ENCODE measurements at places on chromosomes 5 and 9.

- DNase-seq: no peak
Observed at GRCh38 chr5:57280853-57281252, 107.0 kb downstream of the GPBP1 start.

DNA sequence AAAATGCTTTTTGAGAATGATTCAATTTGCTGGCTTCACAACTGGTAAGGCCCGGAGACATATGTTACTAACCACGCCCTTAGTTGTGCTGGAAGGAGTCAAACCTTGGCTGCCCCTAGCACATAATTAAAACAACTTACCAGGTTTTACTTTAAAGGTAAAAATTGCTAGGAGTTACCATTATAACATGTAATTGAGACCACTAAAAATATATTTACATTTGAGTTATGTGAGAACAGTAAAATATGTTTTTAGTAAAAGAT, 435.6 kb upstream of the CDH9 start:
- DNase-seq: no peak

DNA sequence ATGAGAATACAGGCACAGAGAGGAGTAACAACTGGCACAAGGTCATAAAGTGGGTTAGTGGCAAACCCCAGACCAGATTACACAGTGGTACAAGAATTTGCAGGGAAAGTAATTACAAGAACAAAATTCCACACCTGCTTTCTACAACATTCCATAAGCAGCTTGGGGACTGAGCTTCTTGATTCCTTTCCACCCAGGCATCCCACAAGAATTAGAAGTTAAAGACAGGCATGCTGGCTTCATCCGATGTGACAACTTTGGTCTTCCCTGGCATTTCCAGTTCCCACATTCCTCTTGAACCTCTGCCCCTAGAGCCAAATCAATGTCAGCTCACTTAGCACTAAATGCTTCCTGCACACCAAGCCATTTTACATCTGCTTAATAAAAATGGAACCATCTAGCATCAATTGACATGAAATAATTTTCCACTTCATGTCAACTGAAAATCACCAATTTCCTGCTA, 435.8 kb upstream of the PAPPA start:
- no peak for DNase-seq

GRCh38 chr9:120891884-120892747, 15.1 kb upstream of the PHF19 start:
- DNase-seq: no peak

GRCh38 chr5:144232285-144232684, 61.6 kb downstream of the KCTD16 start:
- no peak for DNase-seq

GRCh38 chr9:9846557-9846956, 766.2 kb downstream of the PTPRD start:
- no peak for DNase-seq

GRCh38 chr5:123207081-123207537, 118.1 kb downstream of the PRDM6 start:
- no peak for DNase-seq

DNA sequence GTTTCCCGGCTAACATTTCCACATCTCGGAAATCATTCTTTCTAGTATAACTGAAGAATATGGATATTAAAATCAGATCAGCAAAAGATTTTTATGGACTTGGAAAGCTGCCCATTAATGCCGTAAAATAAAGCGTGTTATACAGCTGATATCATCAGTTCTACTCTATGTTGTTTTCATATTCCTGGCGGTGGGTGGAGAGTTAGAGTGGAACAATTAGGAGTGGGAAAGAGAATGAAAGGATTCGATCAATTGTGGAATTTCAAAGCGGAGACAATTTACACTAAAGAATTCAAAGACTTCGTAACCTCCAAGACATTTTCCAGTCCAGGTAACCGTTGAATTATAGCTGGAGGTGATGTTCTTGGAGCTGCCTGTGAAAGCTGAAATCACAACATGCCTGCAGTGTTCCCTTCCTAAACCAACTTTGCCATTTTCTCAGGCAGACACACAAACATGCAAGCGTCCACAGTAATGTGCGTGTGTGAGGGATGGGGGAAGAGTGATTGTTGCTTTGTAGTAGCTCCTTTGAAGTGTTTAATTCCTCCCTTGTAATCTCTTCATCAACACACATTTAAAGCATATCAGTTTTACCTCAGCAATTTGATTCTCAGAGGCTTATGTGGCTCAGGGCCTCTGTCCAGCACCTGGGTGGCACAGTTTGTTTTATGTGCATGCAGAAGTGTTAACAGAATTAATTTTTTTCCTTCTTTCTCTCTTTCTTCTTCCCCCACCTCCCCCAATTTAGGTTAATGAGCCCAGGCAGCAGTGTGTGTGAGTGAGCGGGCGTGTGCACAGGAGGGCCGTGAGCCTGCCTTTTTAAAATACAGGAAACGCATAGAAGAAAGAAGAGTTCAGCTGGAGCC, 544.1 kb downstream of the RAB3C start:
- DNase-seq: no peak

- no peak for DNase-seq
Observed at GRCh38 chr9:15298362-15298761, 8.7 kb downstream of the TTC39B start.

DNA sequence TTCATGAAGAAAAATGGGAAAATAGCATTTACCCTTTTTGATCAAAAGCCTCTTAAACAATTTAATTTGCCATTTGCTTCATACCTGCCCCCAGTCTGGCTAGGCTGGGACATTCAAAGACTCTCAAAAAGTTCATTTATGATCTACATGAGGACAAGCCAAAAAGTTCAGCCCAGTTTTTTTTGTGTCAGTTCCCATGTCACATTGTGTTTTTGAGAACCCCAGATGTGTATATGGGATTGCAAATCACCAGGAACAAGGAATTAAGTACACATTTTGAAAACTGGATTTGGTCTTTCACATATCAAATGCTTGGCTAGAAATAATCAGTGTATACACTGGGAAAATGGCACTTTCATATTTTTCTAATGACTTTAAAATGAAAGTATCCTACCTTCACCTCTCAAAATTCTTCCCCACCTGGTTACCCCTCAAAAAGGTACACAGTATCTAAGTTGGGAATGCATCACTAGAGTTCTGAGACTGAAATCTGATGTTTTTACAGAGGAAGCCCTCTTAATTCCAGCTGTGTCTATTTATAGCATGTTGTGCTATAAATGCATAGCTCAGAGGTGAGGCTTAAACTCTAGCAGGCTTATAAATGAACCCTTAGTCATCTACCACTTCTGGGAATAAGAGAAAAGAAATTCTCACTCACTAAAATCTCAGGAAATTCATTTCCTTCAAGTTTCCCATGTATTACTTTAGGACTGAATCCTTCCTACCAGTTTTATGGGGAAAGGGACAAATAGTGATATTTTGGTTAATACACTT, 9.3 kb downstream of the STOM start:
- no peak for DNase-seq

GRCh38 chr5:176817369-176817840, 7.0 kb downstream of the UNC5A start:
- DNase-seq: no peak

DNA sequence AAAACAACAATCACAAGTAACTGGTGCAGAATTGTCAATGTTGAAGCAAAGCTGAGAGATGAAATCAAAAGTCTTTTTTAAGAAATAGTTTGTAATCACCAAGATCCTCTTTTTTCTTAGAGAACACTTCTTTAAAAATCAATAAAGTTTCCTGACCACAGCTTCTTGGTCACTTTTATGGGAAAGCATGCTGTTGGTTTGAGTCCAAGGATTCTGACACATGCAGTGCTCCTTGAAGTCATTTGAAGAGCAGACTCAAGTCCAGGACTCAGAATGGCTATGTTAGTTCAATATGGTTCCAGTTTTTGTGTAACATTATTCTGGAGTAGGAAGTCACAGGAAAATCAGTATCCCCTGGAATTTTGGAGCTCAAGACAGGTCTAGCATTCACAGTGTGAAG, 480.6 kb downstream of the NR2F1-AS1 start:
- DNase-seq: no peak

GRCh38 chr5:34914671-34915138, 599 bp downstream of the RAD1 start:
- no peak for DNase-seq

- no peak for DNase-seq
Observed at GRCh38 chr9:14466828-14467227, 152.9 kb upstream of the NFIB start.

DNA sequence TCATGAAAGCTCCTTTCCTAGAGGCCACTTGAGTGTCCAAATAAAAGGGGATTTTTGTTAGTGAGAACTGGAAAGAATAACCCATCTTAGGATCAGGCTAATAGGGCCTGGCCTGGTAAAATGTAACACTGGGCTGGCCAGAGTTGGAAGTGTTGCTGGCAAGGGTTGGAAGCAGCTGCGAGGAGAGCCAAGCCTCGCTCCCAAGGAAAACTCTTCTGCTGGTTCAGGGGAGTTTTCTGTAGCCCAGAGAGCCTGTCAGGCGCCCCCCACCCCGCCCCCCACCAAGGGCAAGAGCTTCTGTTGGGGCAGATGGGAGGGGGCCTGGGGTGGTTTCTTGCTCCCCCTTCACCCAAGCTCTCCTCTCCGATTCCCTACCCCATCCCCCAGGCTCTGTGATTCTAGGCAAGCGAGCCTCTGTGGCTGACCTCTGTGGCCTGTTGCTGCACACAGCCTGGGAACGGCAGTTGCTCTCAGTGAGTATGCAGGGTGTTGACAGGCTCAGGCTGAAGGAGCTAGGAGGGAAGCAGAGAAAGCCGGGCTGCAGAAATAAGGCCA, 547.8 kb downstream of the CCDC171 start:
- DNase-seq: no peak

DNA sequence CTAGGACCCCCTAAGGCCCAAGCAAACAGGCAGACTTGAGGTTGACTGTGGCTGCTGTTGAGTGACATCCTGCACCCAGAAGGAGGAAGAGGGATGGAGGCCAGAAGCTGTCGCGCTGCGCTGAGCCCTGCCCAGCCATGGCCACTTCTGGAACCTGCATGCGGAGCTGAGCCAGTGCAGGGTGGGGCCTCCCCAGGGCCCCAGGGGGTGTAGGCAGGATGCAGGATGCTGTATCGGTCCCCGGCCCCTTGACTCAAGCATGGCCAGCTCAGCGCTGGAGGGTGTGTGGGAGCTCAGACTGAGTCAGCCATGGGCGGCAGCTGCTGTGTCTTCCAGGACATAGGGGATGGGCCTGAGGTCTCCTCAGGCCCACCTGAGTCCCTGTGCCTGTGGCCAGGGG, 26.9 kb downstream of the GLT6D1 start:
- DNase-seq: no peak

- DNase-seq: no peak
Observed at GRCh38 chr9:126461608-126462007, 135.0 kb downstream of the MVB12B start.

DNA sequence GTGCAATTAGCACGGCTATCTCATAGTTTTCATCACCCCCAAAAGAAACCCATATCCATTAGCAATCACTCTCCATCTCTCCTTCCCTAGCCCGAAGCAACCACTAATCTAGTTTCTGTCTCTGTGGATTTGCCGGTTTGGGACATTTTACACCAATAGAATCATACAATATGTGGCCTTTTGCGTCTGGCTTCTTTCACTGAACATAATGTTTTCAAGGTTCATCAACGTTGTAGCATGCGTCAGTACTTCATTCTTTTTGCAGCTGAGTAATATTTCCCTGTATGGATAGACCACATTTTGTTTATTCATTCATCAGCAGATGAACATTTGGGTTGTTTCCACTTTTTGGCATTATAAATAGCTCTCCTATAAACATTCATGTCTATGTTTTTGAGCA, 75.4 kb upstream of the TBC1D2 start:
- DNase-seq: no peak

GRCh38 chr5:72364171-72364570, 44.0 kb downstream of the PTCD2 start:
- DNase-seq: no peak

DNA sequence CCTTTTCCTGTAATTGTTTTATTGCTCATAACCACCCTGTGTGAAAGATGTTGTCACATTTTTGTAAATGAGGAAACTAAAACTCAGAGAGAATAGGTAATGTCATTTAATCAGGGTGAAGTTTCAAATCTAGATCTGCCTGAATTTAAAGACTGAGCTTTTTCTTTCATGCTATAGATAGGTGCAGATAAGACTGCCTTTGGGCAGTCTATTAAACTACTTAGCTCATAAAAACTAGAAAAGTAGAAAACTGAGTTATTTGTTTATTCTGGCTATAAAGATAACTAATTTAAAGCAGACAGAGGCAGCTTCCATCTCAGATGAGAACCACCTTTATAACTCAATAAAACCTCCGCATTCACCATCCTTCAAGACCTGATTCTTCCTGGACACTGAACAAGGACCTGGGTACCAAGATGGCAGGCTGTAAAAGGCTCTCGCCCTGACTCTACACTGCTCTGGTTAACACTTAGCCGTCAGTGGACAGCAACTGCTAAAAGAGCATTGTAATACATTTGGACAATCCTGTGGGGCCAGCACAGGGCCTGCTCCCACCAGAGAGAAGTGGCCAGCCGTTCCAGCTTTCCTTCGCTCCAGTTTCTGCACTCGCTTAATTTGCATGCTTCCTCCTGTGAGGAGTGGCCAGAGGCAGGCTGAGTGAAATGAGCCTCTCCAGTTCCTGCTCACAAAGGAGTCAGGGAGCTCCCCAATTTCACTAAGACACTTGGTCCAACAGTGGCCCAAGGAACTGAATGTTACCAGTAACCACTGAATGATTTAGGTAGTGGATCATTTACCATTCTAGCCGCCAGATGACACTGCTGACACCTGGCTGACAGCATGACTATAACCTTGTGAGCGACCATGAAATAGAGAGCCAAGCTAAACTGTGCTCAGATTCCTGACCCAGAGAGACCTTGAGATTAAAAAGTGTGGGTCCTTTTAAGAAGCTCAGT, 566.4 kb downstream of the EFNA5 start:
- DNase-seq: no peak

- no peak for DNase-seq
Observed at GRCh38 chr9:134360897-134361296, 34.6 kb downstream of the RXRA start.
